ENCODE measurements at places on chromosomes 3 and 15.

DNA sequence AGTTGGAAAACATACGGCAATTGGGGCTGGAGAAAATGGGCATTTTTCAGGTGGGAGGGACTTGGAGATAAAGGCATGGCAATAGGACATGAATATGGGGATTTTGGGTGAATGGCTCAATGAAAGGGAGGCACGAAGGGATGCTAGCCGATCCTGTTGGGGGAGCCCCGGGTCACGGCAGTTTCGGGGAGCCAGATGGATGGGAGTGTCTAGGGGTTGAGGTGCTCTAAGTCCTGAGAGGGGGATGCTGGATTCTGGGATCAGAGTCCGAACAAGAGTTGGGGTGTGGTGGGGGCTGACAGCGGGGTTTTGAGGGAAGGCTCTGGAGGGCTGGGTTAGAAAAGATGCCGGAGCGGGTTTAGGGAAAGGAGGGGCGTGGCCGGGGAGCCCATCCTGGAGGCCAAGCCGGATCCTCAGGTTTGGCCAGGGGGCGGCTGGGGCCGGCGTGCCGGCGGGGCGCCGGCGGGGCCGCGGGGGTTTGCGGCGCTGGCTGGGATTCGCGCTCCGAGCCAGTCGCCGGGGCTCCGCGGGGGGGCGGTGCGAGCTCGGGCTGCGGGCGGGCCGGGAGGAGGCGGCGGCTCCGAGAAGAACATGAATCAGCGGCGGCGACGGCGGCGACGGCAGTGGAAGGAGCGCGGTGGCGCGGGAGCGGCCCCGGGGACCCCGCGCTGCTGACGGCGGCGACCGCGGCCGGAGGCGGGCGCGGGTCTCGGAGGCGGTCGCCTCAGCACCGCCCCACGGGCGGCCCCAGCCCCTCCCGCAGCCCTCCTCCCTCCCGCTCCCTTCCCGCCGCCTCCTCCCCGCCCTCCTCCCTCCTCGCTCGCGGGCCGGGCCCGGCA is at the start of gene TYRO3:
TYRO3 (plus strand) TSS at position 813 of the 839 bp plus-strand sequence. CDS start 46 bp downstream, outside the sequence.
- no peak for DNase-seq

- DNase-seq = no peak
Observed at GRCh38 chr3:43773273-43774094, 82.7 kb downstream of the ABHD5 start.

DNA sequence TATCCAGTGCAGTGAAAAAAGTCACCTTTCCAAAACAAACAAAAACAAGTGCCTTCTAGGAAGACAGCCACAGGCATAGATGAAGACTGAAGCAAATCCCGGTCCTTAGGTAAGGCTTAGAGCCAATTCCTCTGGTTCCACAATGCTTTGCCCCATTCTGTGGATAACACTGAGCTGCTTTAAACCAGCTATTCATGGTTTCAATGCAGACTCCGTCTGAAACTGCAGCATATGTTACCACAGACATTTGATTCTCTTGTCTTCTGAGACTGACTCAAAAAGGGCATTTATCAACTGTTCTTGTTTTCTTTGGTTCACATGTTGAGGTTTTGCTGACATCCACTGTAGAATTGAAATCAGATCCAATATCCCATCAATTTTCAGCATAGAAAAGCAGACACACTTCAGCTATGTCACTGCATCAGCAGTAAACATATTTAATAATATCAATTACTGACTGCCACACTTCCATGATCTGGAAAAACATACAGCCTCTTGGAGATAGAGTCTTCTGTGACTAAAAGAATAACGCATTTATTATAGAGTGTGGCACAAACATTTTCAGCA is 659.3 kb downstream of the ROBO2 start:
- DNase-seq = no peak

DNA sequence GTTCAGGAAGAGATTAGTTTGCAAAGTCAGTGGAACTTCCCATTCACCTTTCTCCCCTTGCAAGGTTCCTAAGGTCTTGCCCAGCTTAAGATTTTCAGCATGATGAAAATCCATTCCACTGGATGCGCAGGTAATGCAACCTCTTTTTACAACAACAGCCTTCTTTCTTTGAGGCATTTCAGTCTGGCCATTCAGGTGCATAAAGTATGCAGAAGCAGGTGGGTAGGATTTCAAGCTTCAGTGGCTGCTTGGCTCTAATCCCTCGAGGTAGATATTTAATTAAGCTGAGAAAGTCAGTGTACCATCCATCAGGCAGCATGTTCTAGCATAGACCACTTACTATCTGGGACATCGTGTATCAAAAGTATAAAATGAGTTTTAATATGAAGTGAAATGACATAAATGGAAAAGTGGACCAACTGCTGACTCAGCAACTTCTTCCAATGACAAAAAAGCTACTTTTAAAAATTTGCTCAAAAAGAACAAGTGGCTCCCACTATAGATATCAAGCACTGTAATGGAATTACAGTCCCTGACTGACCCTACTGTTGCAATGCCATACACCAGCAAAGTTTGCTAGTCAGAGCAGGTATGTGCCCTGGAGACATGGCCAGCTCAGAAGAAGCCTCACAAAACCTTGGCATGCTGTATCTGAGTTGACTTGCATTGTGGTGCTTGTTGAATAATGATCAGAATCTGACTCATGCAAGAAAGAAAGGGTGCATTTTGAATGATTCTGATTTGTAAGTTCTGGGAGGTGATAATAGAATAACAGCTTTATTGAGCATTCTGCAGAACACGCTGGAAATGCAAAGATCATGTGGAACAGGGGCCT is 459.9 kb upstream of the MCTP2 start:
- DNase-seq = no peak

GRCh38 chr3:192186498-192186897 is 540.8 kb downstream of the FGF12 start:
- no peak for DNase-seq

- no peak for DNase-seq
Observed at GRCh38 chr3:57007521-57008460, 52.7 kb upstream of the SPATA12 start.

- no peak for DNase-seq
Observed at GRCh38 chr3:139676108-139676507, 1.7 kb downstream of the NMNAT3 start.

DNA sequence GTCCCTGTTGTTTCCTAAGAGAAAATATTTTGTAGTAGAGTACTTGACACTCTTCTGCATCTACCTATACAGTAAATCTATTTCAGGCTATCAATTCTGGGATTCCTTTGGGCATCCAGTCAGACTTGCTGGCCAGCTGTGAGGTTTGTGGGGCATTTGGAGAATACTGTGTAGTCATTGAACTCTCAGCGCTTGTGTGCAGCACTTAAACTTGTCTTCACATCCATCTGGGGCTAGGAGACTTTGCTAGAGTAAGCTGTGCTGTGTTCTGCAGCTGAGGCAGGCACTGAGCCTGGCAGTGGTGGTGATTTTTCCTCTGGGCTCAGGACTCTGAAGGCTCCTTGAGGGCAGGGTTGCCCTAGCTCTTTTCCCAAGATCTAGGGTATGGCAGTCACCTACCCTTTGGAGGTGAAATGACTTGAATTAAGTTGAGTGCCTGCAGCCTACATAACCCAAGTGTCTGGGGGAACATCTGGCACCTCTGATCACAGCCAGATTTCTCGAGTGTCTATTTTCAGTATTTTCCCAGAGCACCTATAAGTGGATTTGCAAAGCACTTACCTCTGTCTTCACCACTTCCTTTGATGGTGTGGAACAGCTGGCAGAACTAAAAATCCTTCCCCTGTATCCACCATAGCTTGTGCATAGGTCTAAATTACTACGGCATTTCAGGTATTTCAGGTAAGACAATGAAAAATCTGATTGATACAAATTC is 19.3 kb downstream of the CLSTN2 start:
- DNase-seq = no peak

GRCh38 chr15:66909381-66909890 is 156.0 kb upstream of the SMAD3 start:
- DNase-seq = no peak

DNA sequence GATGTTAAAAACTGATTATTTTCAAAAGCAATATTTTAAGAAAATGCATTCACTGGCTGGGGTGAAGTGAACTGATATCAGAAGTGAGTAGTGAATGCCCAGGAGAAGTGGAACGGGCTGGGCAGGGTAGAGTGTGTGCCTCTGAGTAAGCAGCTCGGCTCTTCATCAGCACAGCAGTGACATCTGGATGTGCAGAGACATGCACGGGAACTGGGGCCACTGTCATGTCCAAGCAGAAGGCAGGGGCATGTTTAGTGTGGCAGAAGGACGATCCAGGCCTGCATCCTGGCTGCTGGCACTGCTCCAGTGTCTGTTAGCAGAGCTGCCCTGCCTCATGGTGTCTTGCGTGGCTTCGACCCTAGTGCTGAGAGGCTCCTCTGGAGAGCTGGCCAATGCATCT is 305.6 kb upstream of the LRRFIP2 start:
- no peak for DNase-seq

GRCh38 chr3:70177881-70178645 is 134.4 kb downstream of the MDFIC2 start:
- DNase-seq = no peak

Measured in NK-92 treated with Interleukin-12 subunit alpha and Interleukin-12 subunit beta, amount 100 ng/mL, for 24 hours (cell line).